ENCODE measurements at places on chromosomes 2 and 18.

DNA sequence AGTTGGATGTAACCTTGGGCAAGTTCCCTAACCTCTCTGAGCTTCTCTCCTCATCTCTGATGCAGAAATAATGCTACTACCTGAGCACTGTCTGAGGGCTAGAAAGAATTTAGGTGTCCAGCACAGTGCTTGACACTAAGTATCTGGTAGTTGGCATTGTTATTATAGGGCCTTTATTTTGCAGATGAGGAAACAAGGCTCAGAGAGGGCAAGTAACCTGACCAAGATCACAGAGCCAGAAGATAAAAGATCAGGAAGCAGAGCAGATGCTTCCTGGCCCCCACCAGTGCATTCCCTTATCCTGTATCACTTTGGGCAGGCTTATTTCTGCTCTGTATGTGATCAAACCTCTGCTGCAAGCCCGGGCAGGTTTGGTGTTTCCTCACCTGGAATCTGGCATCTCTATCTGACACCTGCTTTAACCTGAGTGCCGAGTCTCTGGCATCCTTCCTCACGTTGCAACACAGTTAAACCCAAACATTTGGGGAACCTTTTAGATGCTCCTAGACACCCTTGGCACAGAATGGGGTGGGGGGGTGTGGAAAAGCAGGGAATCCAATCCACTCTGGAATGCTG is 69.9 kb downstream of the PLB1 start:
- no peak for DNase-seq

DNA sequence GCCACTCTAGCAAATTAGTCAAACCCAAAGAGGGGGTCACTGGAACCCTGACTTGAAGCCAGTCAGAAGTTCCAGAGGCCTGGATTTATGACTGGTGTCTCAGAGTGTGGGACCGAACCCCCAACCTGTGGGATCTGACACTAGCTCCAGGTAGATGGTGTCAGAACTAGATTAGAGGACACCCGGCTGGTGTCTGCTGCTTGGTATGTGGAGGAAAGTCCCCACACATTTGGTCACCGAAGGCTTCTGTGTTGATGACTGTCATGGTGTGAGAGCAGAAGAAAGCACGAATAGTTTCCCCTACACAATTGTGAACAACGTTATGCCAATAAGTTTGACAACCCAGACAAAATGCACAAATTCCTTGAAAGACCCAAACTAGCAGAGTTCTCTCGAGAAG is 48.1 kb downstream of the B3GNT2 start:
- no peak for DNase-seq

- DNase-seq = no peak
Observed at GRCh38 chr2:70790136-70790828, at the start of gene FIGLA. Gene FIGLA (minus strand): TSS chr2:70790643. CDS start chr2:70790638, 5 bp downstream.

- DNase-seq = no peak
Observed at GRCh38 chr2:120066800-120067547, 54.1 kb downstream of the EPB41L5 start.

DNA sequence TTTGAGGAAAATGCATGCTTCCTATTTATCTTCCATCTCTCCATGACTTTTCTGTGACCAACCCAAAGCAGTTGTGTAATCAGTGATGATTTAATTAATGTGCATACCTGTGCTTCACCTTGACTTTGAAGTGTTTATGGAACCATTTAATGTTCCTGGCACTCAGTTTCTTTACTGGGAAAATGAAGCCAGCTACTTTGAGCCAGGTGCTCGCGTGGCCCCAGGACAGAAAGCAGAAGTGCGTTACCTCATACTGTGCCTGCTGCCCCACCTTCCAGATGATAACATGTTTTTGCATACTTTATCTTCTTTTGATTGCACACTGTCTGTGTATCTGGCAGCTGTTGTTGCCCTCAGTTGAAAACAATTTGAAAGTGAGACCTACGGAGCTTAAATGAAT is 61.3 kb downstream of the PMAIP1 start:
- DNase-seq = no peak

GRCh38 chr2:45192991-45193390 is 183.7 kb upstream of the SIX2 start:
- DNase-seq = no peak

DNA sequence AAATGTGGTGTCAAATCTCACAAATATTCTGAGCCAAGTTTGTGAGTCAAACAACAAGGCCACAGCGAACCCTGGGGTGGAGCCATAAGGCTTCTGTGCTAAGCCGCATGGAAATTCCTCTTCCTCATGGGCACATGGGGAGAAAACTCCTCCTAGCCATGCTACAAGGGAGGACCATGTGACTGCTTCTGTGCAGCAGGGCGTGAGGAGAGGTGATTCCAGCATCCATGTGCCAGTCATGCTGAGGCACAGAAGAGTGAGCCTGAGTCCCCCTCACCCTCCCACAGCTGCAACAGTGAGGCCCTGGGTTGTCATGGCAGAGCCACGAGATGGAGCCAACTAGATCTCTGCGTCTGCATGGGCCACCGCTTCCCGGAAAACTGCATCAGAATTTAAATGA is 488.8 kb upstream of the RAB6C start:
- no peak for DNase-seq

- DNase-seq = no peak
Observed at GRCh38 chr18:44090453-44090852, 590.2 kb upstream of the SETBP1 start.

DNA sequence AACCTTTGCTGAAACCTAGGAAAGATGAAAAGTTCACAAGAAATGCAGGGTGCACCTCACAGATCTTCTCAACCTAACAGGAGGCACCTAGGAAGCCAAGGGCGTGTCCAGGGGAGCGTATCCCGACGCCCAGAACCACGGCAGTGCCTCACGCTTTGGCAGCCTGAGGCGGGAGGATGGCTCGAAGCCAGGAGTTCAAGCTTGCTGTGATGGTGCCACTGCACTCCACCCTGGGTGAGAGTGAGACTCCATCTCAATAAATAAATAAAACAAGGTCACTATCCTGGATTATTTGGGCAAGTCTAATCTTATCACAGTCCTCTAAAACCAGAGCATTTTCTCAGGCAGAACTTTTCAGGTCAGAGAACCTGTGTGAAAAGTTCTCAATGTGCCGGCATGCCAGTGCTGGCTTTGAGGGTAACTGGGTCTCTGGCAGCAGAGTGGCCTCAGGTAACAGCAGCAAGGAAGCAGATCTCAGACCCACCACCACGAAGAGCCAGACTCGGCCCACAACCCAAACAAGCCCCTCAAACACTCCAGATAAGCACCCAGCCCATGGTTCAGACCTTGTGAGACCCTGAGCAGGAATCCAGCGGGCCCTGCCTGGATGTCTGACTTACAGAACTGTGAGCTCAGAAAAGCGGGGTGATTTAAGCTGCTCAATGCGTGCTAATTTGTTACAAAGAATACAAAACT is 11.7 kb downstream of the HSBP1L1 start:
- DNase-seq = no peak

- DNase-seq = no peak
Observed at GRCh38 chr2:157321466-157321865, 4.2 kb downstream of the ERMN start.

GRCh38 chr2:224843141-224843540 is 127.0 kb upstream of the CCDC195 start:
- no peak for DNase-seq

- DNase-seq = no peak
Observed at GRCh38 chr2:217988840-217989204, 14.0 kb downstream of the TNS1 start.

DNA sequence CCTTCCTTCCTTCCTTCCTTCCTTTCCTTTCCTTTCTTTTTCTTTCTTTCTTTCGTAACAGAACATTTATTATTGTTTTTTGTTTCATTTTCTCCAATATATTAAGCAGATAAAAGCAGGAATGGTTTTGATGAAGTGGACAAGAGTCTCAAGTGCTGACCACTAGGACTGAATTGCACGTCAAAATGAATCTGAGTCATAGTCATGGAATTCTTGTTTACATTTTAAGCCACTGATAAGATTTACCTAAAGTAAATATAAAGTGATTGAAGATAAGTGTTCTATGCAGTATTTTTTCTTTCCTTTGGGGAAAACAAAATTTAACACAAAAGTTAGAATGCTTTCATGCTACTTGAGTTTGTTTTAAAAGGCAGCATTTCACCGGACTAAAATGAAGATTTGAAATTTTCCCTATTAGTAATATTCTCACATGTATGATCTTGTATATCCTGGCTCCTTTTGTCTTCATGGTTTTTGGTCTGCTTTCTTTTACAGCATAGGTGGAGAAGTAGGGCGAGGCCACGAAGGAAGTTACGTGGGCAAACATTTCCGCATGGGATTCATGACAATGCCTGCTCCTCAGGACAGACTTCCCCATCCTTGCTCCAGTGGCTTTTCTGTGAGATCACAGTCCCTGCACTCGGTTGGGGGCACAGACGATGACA is 113.5 kb downstream of the NYAP2 start:
- no peak for DNase-seq

DNA sequence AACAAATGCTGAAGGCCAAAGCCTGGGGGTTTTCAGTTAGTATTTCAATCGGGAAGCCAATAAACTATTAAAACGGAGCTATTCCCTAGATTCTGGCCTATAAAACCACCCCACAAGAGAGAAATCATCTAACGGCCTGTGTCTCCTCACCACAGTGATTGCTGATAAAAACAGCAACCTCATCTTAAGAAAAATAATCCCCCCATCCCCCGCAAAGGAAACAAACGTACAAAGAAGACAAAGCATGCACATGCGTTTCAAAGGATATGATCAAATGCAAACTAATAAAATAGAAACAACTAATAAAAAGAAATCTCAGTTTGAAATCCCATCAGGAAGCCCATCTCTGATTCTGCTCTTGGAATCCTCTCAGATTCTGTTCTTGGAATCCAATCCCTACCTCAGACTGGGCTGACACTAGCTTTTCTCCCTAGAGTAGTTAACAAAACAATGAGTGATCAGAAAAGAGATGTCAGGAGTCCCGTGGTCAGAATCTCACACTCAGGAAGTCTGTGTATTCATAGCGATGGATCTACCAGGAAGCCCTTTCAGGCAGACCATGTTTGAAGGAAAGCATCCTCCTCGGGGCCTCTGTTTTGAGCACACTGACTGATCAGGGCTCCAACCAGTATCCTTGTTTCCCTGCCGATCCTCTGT is 150.7 kb downstream of the THADA start:
- no peak for DNase-seq

DNA sequence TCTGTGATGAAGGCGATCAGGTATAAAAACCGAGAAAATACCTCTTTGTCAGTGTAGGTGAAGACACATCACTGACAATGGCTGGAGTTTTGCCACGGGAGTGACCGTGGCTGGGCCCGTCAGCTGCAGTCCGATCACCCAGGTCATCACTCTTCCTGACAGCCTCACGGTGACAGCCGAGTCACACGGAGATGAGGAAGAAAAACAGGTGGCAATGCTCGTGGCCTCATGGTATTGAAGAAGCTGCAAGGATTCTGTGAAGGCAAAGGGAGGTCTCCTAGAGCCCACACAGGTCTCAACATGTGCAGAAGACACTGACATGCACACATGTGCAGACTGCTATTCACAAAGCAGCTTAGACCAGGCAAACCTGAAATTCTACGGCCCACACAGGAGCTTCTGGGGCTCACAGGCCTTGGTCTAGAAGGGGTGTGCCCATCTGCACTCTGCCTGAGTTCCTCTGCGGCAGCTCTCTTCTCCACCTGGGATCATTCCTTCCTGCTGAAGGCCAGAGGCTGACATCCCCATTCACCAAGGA is 7.4 kb downstream of the COPS9 start:
- no peak for DNase-seq

GRCh38 chr2:134440336-134440909 is 186.6 kb downstream of the MGAT5 start:
- DNase-seq = no peak

- DNase-seq = no peak
Observed at GRCh38 chr2:239946864-239947728, 78.0 kb downstream of the NDUFA10 start.

- DNase-seq = no peak
Observed at GRCh38 chr18:41576643-41577042, 378.4 kb upstream of the PIK3C3 start.

DNA sequence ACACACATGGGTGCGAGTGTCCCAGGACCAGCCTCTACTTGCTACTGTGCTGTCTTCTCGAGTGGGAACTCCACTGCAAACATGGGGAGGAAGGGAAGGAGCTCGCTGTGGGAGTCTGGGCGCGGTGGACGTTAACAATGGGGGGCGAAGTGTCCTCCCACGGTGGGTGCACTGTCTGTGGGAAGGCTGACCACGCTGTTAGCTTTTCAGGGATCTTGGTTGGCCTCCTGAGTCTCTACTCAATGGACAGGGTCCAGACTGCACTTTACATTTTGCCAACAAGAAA is 146.7 kb downstream of the MBP start:
- DNase-seq = no peak

- no peak for DNase-seq
Observed at GRCh38 chr2:134737671-134738070, 18.9 kb upstream of the TMEM163 start.

GRCh38 chr18:22067682-22068081 is 101.7 kb upstream of the GATA6 start:
- DNase-seq = no peak
